NCI-H226 (cell line): ENCODE measurements at places on chromosomes 1 and 21.

DNA sequence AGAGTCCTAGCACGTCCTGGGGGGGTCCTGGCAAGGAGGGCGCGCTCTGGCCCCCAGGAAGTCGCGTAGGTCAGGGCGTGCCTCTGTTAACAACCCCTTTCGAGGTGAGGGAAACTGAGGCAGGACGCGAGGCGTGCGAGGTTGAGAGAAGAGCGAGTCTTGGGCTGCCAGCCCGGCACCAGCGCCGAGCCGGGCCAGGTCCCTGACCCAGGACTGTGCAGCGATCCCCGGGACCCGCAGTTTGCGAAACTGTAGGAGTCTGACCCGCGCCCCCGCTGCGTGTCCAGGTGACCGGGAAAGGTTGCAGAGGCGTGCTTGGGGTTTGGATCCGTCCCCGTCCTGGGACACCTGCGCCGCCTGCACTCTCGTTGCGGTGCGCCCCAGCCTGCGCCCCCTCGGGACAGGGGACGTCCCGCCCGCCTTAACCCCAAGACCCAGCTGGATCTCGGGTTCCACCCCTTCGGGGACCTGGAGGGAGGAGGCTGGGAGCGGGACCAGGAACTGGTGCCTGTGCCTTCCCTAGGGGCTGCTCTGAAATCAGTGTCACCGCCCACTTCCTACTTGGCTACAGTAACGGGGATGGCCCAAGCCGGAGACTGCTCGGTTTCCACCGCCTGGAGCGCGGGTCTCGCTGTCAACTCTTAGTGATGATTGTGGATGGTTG lies 493 bp downstream of the DISC1 start:
- no peak for DNase-seq

- peak; percentile 26 for DNase-seq
Observed at GRCh38 chr1:228228601-228229074, 20.8 kb downstream of the OBSCN start.

GRCh38 chr1:10267319-10267718 lies 56.9 kb downstream of the KIF1B start:
- peak; percentile 22 for DNase-seq

GRCh38 chr1:194755241-194755994 lies 1569.0 kb upstream of the B3GALT2 start:
- DNase-seq, result no peak

GRCh38 chr1:224785040-224785328 lies 144.5 kb upstream of the DNAH14 start:
- no peak for DNase-seq

DNA sequence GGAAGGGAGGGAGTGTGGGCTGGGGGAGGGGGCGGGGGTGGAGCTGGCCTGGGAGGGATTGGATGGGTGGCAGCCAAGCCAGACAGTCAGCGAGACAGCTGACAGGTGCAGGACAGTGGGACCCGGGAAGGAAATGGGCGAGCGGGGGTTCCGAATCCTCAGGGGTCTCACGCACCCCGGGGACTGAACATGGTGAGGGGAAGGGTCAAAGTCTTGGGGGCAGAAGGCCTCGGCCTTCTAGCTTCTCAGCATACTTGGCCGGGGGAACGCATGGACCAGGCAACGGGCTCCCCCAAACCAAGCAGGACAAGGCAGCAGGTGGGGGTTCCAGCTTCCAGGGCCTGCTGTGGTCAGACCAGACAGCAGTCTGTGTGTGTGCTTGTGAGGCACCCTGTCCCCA lies 23.1 kb downstream of the CASZ1 start:
- DNase-seq, result no peak

DNA sequence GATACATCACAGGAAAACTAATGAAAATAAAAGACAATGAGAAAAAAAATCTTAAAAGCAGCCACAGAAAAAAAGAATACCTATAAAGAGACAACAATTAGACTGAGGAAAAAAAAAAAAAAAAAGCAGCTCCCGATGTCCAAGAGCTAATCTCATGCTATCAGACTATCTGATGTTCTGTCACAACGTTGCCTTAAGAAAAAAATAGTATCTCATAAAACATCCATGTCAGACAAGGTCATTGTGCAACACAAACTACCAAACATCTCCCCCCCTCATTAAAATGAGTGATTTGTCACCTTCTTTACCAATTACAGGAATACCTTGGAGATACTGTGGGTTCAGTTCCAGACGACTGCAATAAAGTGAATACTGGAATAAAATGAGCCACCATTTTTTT lies 68.9 kb downstream of the ZNF644 start:
- DNase-seq, result no peak

- no peak for DNase-seq
Observed at GRCh38 chr1:108953452-108953851, 9.8 kb downstream of the CLCC1 start.

DNA sequence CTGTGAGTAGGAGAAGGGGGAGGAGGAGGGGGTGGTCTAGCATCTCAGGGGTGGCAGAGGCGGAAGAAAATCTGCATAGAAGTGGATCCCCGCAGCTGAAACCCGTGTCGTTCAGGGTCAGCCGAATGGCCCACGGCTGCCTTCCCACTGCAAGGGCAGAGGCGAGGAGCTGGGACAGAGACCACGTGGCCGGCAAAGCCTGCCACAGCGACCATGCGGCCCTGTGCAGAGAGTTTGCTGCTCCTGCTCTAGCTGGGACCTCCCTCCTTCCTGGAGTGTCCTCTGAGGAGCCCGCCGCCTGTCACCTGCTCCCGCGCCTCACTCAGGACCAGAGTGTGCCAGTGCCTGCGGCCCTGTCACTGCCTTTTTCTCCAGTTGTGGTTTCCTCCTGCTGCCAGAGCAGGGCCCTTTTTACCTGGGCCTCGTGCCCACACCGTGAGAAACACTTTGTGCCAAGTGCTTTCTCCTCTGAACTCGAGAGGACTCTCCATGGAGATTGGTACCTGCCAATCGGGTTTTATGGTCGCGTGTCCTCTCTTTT lies 5.4 kb upstream of the TRPM2 start:
- DNase-seq, result no peak

DNA sequence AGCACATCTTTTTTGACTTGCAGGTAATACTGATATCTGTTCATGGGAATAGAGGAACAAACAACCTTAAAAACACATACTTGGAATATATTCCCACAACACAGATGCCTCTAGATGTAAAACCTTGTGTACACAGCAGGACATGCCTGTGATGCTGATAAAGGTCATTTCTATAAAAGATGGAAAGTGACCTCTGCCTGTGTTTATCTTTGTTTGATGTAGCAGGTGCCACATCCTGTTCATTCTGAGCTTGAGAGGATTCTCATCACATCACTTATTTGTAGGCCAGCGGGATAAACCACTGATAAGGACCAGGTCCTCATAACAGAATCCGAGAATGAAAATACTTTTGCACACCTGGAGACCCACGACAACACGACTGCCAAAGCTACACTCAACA lies 133.7 kb downstream of the SMYD2 start:
- no peak for DNase-seq

DNA sequence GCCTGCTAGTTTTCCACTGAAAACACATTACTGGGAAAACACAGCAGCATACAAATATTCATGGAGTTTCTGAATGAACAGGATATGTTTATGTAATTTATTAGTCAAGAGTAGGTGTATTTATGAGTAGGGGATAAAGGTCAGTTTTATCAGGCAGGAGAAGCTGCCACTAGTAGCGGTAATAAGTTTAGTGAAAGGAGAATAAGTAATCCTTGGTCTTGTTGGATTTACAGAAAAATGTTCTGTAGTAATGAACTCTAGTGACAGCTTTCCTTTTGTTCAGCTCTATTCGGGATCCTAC lies 1.2 kb downstream of the MAST2 start:
- no peak for DNase-seq

DNA sequence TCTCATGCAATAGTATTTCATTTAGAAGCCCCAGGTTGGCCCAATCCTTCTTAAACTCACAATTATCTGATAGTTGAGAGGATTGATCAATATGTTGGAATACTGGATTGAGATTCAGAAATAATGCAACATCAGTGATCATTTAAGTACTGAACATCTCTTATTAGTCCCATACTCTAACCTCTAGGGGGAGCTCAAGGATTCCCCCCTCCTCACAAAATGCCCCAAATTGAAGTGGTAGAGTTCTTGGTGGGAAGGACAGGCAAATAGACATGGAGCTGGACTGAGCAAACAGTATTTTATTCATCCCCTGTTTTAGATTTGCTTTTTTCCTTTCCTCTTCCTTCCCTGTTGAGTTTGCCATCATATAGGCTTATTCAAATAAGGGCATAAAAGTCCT lies 62.8 kb downstream of the NGF start:
- no peak for DNase-seq

- DNase-seq, result no peak
Observed at GRCh38 chr1:100350787-100351094, 1.6 kb upstream of the CDC14A start.

- DNase-seq, result no peak
Observed at GRCh38 chr21:44421901-44422840, 33.1 kb upstream of the LRRC3 start.

DNA sequence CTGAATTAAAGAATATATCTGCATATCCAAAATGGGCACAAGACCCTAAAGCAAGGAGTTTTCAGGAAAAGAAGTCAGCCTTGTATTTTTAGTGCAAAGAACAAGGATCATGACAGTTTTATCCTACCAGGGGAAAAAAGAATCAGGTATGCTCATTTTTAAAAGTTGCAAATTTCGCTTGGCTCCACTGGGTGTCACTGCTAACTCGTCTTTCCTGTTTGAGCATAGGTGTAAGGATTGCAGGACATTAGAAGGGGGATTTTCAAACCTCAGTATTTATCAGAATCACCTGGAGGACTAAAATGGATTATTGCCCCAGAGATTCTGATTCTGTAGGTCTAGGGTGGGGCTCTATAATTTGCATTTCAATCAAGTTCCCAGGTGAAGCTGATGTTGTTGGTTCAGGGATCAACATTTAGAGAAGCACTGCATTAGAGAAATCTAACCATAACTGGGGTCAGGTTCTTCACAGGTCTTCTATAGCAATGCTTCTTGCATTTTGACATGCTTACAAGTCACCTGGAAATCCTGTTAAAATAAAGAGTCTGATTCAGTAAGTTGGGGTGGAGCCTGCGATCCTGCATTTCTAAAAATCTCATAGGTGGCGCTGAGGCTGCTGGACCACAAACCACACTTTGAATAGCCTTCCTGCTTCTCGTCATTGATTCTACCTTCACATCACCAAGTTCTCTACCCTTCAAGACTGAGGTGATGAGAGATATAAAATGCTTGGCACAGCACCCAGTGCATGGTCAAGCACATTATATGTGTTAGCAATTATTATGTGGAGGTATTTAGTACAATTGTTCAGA lies 39.6 kb downstream of the NUF2 start:
- DNase-seq, result peak; percentile 5

DNA sequence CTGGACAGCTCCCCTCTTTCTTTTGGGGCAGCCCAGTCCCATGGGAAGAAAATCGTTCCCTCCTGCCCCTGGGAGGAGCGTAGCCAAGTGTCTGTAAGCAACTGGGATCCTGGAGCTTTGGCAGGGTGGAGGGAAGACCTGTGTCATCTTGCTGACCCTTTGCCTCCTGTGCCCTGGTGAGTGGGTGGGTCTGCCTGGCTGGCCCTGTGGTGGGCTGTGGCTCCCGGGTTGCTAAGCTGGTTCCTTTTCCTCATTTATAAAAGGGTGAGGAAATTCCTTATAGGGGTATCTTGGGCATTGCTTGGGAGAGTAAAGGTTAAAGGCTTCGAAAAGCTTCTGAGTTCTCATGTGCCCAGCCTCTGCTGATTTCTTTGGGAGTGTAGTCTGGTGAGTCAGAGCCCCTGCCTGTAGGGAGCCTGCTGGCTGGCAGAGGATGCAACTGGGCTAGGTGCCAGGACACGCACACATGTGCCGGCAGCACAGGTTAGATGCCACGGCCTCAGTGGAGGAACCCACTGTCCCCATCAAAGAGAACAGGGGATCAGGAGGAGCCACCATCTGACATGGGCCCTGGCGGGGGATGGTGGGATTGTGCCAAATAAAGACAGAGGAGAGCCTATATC lies 85.2 kb downstream of the ARHGEF10L start:
- peak; percentile 72 for DNase-seq

GRCh38 chr1:94118013-94118412 lies 2.9 kb downstream of the ABCA4 start:
- DNase-seq, result peak; percentile 16

- no peak for DNase-seq
Observed at GRCh38 chr1:176379626-176380339, 83.2 kb upstream of the PAPPA2 start.

- DNase-seq, result no peak
Observed at GRCh38 chr1:238119861-238120260, 229.1 kb upstream of the ZP4 start.

GRCh38 chr1:208977638-208978256 lies 605.8 kb upstream of the CAMK1G start:
- peak; percentile 6 for DNase-seq

GRCh38 chr1:204207136-204207616 lies 6.6 kb downstream of the GOLT1A start:
- peak; percentile 9 for DNase-seq

- DNase-seq, result no peak
Observed at GRCh38 chr1:59688976-59689375, 125.8 kb upstream of the HOOK1 start.

DNA sequence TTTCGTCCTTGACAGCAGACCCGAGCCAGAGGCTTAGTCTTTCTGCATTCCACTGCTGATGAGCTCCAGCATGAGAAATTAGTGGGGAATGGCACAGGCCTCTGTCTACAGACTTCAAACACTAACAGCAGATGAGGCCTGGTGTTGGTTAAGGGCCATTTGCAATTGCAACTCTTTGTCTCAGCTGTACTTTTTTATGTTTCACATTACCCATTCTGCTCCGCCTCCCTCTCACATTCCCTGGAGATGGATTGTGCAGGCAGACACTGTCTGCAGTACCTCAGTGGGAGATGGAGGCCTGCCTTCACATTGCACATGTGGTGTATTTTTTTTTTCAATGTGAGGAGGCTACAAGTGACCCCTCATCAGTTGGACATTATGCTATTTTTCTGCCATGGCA lies 370.2 kb downstream of the DUSP10 start:
- no peak for DNase-seq

- DNase-seq, result peak; percentile 55
Observed at GRCh38 chr1:150507912-150508864, at the start of gene ECM1. ECM1 (plus strand) TSS chr1:150508109; CDS start chr1:150508210, 101 bp downstream.

GRCh38 chr1:233625510-233625981 lies 11.6 kb downstream of the KCNK1 start:
- DNase-seq, result no peak

DNA sequence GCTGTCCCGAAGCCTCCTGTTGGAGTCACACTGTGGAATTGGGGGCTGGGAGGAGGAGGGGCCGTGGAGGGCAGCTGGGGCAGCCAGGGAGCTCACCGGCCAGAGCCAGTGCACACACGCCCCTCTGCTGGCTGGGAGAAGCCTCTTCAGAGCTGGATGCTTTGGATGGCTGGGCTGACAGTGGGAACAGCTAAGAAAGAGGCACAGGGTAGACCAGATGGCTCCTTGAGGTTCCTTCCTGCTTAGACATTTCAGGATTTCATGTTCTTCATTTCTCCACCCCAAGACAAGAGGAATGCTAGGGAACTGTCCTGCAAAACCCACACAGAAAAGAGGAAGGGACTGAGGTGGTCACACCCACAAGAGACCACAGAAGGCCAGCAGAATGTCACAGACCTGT lies 254.8 kb upstream of the VAMP3 start:
- no peak for DNase-seq

GRCh38 chr1:33388805-33389771 lies 41.8 kb downstream of the PHC2 start:
- DNase-seq, result no peak
